ENCODE measurements at places on chromosomes 5 and 9. TPM values are rescaled to one million over a fixed set of nuclear protein-coding genes. Genes with fewer than 3 reads are reported as not detected.

GRCh38 chr5:42656651-42657015, 100.0 kb upstream of the CCDC152 start:
- no peak for DNase-seq

DNA sequence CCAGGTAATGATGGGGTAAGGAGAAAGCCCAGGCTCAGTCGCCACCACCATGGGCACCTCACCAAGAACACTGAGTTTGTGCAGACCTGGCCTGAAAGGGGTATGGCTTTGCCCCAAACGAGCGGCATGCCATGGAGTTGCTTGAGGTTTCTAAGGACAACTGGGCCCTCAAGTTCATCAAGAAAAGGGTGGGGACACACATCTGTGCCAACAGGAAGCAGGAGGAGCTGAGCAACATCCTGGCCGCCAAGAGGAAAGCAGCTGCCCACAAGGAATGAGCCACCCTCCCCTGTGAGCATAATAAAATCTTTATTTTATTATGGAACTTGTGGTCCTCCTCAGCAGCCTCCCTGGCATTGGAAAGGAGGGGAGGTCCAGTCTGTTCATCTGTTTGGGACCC, 23.8 kb downstream of the CD14 start:
- no peak for DNase-seq

GRCh38 chr5:151222790-151223446, 974 bp downstream of the CCDC69 start:
- no peak for DNase-seq

POLR3G gene
- polyA plus RNA-seq = 33.1 TPM

C5orf46 gene
- polyA plus RNA-seq = not detected

OR4F3 gene
- not detected for polyA plus RNA-seq

GLRA1 gene
- polyA plus RNA-seq = not detected

Data from GM12878 (cell line).